T-helper 9 cell (primary cell): ENCODE measurements at places on chromosomes 3 and 15.

DNA sequence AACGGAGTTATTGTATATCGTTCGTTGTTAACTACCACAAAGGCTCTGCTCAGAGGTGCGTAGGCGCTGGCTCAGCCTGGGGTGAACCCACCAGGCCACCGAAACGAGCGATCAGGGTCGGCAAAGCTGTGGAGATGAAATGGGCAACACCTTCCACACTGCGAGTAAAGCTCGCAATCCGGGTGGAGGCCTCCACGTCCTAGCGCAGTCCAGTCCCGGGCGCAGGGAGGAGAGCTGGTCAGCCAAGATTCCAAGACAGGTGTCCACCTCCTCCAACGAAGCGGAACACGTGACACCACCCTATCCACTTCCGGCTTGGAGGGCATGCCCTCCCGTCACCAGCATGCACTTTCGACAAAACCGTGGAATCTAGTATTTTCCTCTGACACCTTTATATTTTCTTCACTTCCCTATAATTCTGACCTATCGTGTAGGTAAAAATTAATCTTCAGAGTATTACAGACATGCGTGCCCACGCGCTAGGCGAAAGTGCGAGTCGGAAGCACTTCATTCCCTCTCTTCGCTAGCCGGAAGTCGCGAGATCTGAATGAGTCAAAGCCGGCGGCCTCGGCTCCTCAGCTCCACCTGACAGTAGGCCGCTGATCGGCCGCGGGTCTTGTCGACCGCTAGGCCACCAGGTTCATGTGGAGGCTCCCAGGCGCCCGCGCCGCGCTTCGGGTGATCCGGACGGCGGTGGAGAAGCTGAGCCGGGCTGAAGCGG lies at the start of gene PDE12:
PDE12 (plus strand) TSS at position 537 of the 721 bp plus-strand sequence; CDS start at position 643, 106 bp downstream.
- peak; percentile 67 for DNase-seq

- no peak for DNase-seq
Measured at GRCh38 chr3:63814237-63814636, 4.9 kb upstream of the C3orf49 start.

- no peak for DNase-seq
Measured at GRCh38 chr15:48577469-48577868, 68.0 kb downstream of the FBN1 start.

GRCh38 chr15:78790027-78790426 lies 21.2 kb downstream of the ADAMTS7 start:
- no peak for DNase-seq

DNA sequence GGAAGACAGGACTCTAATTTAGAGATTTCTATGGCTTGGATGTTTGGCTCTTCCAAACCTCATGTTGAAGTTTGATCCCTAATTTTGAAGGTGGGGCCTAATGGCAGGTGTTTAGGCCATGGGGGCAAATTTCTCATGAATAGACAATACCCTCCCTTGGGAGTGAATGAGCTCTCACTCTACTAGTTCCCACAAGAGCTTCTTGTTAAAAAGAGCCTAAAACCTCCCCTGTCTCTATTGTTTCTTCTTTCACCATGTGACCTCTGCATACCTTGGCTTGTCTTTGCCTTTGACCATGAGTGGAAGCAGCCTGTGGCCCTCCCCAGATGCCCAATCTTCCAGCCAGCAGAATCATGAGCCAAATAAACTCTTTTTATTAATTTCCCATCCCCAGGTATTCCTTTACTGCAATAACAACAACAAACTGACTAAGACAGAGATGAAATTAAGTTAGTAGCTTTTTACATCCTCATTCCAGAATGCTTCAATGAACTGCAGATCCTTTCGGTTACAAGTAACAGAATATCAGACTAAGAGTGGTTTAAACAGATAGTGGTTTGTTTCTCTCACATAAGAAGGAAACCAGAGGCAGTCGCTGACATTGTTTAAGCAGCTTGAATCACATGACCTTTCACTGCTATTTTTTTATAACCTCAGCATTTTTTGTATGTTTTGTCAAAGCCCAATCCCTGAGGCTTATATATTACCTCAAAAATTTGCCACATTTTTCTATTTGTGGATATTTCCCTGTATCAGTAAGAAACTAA lies 1013.3 kb upstream of the SEMA6D start:
- DNase-seq: no peak

DNA sequence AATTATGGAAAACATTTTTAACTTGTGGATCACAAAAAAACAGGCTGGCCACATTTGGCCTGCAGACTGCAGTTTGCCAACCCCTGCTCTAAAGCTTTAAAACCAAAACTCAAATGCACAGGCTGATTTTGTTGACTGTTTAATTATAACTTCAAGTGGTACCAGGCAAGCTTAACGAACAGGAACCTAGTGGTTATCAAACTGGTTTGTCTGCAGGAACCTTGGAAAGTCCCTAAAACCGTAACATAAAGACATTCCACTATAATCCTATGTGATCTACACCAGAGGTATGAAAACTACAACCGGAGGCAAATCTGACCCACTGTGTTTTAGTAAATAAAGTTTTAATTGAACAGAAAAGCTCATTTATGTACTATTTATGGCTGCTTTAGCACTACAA lies 52.4 kb downstream of the TBL1XR1 start:
- DNase-seq: no peak

DNA sequence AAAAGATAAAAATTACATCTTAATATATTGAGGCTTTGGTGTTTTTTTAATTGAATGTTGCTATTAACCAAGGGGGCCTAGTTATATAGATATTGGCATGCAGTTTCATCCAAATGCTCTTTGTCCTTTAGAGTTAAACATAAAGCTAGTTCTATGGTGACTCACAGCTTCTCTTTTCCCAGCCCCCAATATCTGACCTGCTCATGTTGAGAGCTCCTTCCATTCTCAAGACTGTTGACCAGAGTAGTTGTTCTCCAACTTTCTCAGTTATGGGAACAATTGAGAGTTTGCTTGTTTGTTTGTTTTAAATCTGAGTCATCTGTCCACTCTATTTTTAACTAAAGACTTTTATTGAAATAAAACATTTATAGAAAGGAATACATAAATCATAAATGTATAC lies 15.8 kb upstream of the RARB start:
- DNase-seq: no peak

DNA sequence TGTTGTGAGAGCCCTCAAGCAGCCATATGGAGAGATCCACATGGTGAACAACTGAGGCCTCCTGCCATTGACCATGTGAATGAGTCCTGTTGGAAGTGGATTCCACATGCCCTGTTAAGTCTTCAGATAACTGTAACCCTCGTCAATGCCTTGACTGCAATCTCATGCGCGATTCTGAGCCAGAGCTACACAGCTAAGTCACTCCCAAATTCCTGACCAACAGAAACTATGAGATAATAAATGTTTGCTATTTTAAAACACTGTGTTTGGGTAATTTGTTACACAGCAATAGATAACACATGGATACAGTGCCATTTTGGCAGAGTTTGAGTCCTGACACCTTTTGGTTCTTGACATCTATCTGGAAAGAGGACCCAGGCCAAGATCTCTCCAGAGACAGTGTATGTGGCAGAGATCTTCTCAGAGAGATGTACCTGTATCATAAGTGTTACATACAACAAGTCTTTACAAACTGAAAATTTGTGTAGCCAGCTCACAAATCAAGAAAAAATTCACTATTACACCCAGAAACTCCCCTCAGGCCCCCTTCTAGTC lies 34.5 kb upstream of the BNC1 start:
- DNase-seq: no peak

DNA sequence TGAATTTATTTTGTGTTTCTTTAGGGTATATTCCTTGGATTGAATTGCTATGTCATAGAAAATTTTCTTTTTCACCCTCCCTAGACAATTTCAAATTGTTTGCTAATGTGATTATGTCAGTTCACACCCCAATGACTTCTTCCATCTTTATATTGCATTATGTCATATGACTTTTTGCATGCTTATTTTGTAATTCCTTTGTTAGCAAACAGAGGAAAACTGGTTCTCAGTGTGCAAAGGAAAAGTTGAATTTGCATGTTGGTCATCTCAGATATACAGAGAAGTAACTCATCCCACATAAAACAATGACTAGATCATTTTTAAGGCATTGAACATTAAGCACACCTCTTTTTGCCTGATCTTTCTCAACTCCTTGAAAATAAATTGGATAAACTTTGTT lies 3.3 kb upstream of the RNF13 start:
- no peak for DNase-seq

DNA sequence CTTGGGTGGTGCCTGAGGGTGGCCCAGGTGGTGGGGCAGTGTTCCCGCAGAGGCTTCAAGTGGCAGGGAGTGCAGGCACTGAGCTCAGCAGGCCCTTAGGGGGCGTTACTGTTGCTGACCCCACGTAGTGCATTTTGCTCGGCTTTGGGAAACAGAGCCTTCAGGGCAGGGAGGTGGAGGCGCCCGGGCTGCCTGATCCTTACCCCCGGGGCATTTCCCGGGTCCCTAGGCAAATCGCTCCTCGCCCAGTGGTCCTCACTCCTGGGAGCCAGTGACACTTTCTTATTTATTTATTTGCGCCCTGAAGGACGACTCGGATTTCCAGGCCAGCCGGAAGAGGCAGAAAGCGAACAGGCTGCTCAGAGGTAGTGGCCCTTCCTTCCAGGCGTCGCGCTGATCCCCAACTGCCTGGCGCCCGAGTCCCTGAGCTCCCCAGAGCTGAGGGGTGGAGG lies 10.1 kb upstream of the FOXB1 start:
- no peak for DNase-seq

- no peak for DNase-seq
Measured at GRCh38 chr3:135159681-135160247, 364.7 kb downstream of the EPHB1 start.
